Stimulated activated CD4-positive, alpha-beta T cell treated with anti-CD3 and anti-CD28 coated beads, Interleukin-4, amount 100 ng/mL, for 48 hours (primary cell): ENCODE measurements at places on chromosomes 5 and 9.

GRCh38 chr9:92616199-92616641 is 53.7 kb downstream of the IPPK start:
- no peak for DNase-seq

DNA sequence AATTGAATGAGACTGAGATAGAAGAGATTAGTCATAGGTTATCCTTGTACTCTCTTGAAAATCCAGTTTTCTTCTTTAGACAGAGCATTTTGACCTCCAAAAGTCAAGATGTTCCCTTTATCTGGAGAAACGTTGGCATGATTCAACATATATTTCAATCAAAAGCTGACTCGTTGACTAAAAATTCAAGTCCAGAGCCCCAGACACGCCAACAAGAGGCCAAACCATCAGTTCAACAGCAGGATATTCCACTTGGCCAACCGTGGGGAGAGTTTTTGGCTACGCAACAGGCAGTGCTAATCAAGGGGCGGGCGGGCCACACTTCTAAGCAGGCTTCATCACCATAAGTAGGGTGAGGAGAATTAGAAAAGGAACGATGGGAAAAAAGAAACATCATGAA is 119.1 kb downstream of the SLIT3 start:
- DNase-seq, result no peak

GRCh38 chr9:18726546-18726945 is 252.6 kb downstream of the ADAMTSL1 start:
- no peak for DNase-seq

- DNase-seq, result no peak
These were observed 75.7 kb upstream of the GLIS3 start for GRCh38 chr9:4375424-4376200.

- DNase-seq, result no peak
These were observed 27.8 kb upstream of the STX17 start for GRCh38 chr9:99878651-99879050.
